Fibroblast of skin of right quadriceps (primary cell): ENCODE measurements at places on chromosomes 16 and 17.

DNA sequence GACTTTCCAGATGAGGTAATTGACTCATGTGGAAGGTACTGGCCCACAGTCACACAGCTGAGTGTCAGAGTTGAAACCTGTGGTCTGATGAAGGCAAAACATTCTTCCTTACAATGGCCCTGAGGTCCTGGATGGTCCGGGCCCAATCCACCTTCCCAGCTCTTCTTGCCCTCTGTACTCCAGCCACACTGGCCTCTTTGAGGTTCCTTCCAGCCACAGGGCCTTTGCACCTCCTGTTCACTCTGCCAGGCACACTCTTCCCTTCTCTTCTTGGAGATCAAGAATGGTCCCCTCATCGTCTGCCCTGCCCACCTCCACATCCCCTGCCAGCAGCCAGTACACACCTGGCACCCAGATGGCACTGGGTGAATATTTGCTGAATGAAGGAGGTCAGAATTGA, 6.5 kb upstream of the PEMT start:
- no peak for DNase-seq

DNA sequence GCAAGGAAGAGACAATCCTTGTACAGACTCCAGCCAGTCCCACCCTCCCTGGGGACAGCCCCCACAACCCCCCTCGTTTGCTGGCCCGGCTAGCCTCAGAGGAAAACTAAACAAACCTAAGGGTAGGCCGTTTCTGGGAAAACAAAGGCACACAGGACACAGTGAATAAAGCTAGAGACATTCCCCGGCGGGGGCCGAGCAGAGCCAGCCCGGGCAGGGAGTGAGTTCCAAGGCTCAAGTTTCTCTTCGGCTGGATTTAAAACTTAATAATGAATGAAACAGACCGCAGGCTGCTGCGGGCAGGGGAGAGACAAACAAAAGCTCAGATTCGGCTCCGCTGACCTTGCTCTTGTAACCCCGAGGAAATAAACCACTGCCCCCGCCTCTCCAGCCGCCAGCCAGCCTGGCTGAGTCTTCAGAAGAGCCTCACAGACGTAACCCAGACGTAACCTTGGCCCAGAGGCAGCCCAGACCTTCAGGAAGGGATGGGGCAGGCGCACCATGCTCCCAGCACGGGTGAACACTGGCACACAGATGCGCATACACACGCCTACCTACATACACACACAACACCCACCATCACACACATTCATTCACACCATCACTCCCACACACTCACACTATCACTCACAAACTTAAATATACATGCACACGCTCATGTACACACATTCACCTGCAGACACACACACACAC, 216.0 kb downstream of the ZNF423 start:
- peak; percentile 32 for DNase-seq

GRCh38 chr17:83127431-83128160, 48.2 kb downstream of the METRNL start:
- DNase-seq, result no peak

- no peak for DNase-seq
These were observed 114.4 kb downstream of the GRIN2A start for GRCh38 chr16:10067835-10068234.

DNA sequence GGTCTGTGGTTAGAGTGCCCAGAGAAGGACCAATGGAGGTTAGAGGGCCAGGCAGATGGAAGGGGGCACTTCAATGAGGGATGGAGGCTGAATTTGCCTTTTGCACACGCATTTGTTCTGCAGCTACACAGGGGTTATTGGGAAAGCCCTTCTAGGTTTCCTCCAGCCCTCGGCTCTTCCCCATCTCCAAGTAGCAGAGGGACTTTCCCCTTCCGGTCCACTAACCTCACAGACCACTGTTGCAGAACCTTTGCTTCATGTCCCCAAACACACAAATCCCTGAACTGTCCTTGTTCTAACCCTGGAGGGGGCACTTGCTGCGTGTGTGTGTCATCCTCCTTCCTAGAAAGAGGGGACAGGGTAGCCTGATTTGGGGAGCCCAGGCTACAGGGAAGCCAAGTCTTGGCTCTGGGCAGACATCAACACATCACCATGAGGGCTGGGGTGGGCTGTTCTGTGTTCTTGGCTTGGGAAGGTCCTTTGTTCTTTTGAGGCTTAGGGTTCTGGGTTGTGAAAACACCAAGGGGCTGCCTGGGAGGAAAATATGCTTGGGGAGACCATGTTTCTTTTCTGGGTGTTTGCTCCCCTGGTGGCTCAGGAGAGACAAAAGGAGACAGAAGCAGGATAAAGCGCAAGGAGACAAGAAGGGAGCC, 7.3 kb upstream of the NR1D1 start:
- no peak for DNase-seq

- no peak for DNase-seq
These were observed 101.4 kb downstream of the RMI2 start for GRCh38 chr16:11446566-11447119.

GRCh38 chr17:13883659-13884058, 185.6 kb upstream of the COX10 start:
- DNase-seq, result no peak

- no peak for DNase-seq
These were observed 214.1 kb upstream of the GOT2 start for GRCh38 chr16:58948244-58948643.

DNA sequence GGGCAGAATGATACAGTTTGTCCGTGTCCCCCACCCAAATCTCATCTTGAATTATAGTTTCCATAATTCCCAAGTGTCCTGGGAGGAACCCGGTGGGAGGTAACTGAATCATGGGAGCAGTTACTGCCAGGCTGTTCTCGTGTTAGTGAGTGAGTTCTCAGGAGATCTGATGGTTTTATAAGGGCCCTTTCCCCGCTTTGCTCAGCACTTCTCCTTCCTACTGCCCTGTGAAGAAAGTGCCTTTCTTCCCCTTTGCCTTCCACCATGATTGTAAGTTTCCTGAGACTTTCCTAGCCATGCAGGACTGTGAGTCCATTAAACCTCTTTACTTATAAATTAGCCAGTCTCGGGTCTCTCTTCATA, 28.9 kb upstream of the SEC14L1 start:
- no peak for DNase-seq

DNA sequence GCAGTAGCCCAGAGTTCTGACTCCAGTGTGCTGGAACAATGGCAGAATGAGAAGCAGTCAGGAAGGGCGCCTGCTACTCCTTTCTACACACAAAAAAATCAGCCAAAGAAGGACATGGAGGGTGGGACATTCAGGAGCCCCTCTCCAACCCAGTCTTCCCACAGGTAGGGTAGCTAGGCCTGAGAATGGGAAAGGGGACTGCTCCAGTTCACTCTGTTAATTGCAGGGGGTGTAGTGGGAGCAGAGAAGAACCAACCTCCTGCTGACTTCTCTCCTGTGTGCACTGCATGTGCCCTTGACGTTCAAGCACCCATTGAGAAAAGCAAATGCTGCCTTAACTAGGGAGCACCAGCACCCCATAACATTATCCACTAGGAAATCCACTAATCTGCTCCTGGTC, 119.1 kb upstream of the IRX6 start:
- no peak for DNase-seq

GRCh38 chr17:76382803-76383545, 1.4 kb upstream of the SPHK1 start:
- DNase-seq, result peak; percentile 90

GRCh38 chr16:11402051-11402744, 56.9 kb downstream of the RMI2 start:
- no peak for DNase-seq

GRCh38 chr17:38706505-38707216, 1.6 kb downstream of the MLLT6 start:
- DNase-seq, result no peak
